NCI-H1092 treated with DMSO at 0.1 percent for 48 hours (cell line): ENCODE measurements at places on chromosomes 16 and 17.

GRCh38 chr17:66535611-66536010, 233.2 kb downstream of the PRKCA start:
- no peak for DNase-seq

DNA sequence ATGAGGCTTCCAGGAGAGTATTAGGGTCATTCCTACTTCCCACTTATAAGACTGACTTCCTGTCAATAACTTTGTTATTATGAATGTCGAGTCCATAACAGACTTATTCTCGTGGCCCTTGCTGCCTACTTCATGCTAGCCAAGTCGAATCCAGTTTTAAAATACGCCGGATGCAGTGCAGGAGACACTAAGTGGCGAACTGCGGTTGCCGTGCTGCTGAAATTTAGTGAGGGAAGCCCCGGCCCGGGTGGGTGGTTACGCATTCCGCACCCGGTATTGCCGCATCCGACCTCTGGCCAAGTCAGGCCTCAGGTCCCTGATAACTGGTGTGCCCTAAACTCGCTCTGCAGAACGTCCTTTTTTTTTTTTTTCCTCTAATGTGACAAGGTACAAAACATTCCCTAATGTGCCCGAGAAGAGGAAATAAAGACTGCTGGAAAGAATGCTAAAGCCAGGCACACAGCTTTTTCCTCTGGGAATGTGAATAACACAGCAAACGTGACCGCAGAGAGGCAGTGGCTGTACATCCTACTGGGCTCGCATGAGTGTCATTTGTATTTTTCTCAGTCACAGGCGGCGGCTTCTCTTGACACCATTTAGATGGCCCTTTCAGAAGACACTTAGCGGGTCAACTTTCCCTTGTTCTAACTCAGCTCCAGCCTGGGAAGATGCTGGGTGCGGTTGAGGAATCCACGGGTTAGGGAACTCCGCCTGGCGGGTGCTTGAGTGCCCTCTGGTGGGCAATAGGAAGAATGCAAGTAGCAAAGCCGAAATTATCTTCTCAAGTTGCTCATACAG, 7.1 kb upstream of the AKTIP start:
- DNase-seq: peak; percentile 62

GRCh38 chr17:6800422-6801027, 24.5 kb downstream of the FBXO39 start:
- DNase-seq: no peak

DNA sequence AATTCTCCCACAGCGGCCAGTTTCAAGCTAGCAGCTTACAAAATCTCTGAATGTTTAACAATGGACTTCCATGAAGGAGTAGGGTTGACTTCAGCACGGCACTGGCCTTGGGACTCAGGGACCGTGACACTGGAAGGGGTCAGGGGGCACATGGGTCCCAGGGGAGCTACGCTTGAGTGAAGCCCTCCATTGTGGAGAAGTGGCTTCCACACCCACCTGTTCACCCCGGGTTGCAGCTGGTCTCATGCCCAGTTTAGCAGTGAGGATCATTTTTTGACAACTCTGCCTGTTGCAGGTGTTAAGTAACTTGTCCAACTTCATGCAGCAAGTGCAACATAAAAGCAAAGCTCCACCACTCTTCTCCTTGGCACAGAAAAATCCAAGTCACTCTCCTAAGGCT, 510.2 kb downstream of the CDH13 start:
- no peak for DNase-seq
